ENCODE measurements at places on chromosomes 7 and 10.
A peak's percentile ranks its signal among the peaks of the same experiment; 100 is the strongest.

DNA sequence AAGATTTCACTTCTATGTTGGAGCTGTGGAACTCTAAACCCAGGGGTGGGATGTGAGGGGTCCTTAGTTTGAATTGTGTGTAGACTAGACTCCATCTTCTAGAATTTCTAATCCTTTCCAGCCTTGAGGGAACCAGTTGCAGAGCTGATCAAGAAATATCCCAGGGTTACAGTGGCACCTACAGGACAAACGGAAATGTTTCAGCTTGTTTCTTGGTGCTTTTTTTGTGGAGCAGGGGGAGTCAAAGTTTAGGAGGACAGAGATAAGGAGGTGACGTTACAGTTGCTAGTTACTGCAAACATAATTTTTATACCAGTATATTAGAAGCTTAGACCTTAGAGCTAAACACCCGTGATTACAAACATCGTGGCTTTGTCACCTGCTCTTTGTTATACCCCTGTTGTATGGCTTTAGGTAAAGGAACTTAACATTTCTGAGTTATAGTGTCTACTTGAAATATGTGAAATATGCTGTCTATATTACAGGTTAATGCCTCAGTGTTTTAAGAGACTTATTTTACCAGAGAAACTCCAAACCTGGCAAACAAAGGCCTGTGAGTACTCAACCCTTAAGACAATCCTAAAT is 84.5 kb upstream of the DYNC1I1 start:
- DNase-seq = no peak

DNA sequence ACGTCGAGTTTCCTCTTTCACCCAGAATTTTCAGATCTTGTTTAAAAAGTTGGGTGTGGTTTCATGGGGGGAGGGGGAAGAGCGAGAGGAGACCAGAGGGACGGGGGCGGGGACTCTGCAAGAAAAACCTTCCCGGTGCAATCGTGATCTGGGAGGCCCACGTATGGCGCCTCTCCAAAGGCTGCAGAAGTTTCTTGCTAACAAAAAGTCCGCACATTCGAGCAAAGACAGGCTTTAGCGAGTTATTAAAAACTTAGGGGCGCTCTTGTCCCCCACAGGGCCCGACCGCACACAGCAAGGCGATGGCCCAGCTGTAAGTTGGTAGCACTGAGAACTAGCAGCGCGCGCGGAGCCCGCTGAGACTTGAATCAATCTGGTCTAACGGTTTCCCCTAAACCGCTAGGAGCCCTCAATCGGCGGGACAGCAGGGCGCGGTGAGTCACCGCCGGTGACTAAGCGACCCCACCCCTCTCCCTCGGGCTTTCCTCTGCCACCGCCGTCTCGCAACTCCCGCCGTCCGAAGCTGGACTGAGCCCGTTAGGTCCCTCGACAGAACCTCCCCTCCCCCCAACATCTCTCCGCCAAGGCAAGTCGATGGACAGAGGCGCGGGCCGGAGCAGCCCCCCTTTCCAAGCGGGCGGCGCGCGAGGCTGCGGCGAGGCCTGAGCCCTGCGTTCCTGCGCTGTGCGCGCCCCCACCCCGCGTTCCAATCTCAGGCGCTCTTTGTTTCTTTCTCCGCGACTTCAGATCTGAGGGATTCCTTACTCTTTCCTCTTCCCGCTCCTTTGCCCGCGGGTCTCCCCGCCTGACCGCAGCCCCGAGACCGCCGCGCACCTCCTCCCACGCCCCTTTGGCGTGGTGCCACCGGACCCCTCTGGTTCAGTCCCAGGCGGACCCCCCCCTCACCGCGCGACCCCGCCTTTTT is at the start of gene VIM:
Gene VIM, plus strand, starts transcription at position 151 of the 925 bp plus-strand sequence. CDS start 1,182 bp downstream, outside the sequence.
- peak; percentile 64 for DNase-seq

GRCh38 chr10:24951201-24952142 is 934 bp downstream of the PRTFDC1 start:
- DNase-seq = no peak

DNA sequence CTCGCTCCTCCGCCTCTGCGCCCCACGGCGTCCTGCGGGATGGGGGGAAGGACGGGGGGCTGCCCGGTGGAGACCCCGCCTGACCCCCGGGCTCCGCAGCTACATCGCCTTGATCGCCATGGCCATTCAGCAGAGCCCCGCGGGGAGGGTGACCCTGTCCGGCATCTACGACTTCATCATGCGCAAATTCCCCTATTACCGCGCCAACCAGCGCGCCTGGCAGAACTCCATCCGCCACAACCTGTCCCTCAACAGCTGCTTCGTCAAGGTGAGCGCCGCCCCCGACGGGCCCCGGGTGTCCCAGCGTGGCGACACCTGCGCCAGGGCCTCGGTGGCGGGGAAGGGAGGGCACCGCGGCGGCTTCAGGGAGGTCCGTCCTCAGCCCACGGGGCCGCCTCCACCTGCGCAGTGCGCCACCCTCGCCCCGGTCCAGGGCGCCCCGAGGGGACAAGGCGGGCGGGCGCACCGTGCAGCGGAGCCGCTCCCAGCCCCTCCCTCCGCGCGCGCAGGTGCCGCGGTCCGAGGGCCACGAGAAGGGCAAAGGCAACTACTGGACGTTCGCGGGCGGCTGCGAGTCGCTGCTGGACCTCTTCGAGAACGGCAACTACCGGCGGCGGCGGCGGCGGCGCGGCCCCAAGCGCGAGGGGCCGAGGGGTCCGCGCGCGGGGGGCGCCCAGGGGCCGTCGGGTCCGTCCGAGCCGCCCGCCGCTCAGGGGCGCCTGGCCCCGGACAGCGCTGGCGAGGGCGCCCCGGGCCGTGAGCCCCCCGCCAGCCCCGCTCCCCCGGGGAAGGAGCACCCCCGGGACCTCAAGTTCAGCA is 793 bp downstream of the FOXL3 start:
- DNase-seq = no peak
